ENCODE measurements at places on chromosomes 7 and 10.

GRCh38 chr7:110187877-110188554 lies 902.9 kb upstream of the LRRN3 start:
- DNase-seq, result peak; percentile 10

DNA sequence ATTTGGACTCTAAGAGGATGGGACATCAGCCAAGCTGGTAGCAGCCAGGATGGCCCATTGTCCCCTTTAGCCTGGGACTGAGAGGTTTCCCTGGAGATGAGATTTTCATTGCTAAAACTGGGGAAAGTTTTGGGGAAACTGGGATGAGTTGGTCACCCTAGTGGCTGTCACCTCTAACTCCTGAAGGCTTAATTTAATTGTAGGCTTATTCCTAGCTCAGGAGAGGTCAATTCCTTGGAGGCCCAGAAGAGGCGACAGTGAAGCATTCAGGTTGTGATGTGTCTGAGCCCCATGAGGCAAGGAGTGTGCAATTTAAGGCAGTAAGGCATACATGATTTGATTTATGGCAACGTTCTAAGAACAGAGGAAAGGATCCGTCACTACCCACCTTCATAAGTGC lies 24.9 kb upstream of the JAZF1 start:
- DNase-seq, result no peak

DNA sequence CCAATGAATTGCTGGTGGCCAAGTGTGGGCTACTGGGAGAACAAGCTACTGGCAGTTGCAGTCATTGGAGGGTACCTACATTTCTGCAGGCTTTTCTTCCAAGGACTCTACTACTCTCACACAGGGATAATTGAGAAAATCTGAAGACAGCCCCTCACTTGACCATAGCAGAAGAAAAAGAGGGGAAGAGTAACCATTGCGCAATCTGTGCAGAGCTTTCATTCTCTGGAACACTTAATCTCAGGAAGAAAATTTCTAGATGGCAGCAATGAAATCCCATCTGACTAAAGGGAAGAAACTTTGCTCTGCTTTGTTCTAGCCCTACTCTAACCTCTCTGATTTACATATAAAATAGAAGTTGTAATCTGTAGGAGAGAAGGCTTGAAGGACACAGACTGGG lies 1239.6 kb upstream of the SORCS1 start:
- DNase-seq, result no peak

DNA sequence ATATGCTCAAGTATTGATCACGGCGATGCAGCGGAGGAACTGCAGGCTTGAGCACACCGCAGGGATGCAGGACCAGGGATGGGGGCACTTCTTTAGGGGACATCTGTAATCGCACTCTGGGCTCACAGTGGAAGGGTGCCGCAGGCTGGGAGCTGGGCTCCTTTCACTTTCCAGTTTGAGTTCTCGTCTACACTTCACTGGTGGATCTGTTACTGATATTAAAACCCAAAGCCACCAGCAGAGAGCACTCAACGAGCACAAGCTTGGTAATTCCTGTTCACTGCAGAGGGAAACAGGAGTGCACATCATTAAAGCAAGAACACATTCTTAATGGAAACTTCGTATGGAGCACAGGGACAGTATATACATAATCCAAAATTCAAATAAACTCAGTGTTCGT lies 91.3 kb downstream of the PARD3 start:
- no peak for DNase-seq

- no peak for DNase-seq
Observed at GRCh38 chr10:24569330-24569796, 154.3 kb downstream of the ARHGAP21 start.

GRCh38 chr10:45593938-45594275 lies 78.7 kb downstream of the ZFAND4 start:
- no peak for DNase-seq

DNA sequence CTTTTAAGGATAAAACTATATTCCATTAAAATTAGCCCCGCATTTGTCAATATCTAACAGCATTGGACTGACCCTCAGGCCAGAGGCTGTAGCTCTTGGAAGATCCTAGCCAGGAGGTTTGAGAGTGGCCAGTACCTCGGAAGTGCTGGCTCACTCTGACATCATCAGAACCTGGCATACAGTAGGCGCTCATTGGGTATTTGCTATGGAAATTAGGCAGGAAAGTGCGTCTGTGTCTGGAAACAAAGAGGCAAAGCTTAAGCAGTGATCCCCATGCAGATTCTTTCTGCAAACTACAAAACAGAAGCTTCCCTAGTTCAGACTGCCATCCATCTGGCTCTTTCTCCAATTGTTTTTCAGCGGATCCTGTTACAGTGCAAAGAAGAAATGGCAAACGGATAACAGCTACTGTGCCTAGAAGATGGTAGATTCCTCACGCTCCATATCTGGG lies 1.7 kb upstream of the PRKCQ start:
- no peak for DNase-seq

DNA sequence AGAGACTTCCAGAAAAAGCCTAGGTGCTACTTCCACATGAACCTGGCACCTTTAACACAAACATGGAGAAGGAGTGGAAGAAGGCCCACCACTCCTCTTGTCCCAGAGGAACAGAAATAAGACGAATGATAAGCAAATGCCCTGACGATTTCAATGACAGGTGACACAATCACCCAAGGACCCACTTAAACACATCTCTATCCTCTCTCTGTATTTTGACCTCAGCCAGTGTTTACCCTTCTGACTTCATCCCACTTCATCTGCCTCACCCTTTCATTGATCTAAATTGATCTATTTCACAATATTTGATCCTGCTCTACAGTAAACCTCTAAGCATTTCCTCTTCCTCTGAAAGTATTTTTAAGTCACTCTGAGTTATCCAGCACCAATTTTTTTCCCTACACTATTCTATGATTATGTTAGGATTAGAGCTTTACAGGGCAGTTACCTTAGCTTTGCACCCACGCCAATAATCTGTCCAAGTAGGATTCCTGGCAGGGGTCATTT lies 9.1 kb downstream of the GOT1 start:
- DNase-seq, result no peak

GRCh38 chr10:104690959-104691358 lies 49.9 kb downstream of the SORCS3 start:
- DNase-seq, result no peak

- no peak for DNase-seq
Observed at GRCh38 chr10:102635377-102635776, 8.9 kb upstream of the TRIM8 start.

- no peak for DNase-seq
Observed at GRCh38 chr7:11355399-11356005, 381.8 kb downstream of the PHF14 start.

- DNase-seq, result no peak
Observed at GRCh38 chr7:33412331-33412730, 283.0 kb downstream of the BBS9 start.

DNA sequence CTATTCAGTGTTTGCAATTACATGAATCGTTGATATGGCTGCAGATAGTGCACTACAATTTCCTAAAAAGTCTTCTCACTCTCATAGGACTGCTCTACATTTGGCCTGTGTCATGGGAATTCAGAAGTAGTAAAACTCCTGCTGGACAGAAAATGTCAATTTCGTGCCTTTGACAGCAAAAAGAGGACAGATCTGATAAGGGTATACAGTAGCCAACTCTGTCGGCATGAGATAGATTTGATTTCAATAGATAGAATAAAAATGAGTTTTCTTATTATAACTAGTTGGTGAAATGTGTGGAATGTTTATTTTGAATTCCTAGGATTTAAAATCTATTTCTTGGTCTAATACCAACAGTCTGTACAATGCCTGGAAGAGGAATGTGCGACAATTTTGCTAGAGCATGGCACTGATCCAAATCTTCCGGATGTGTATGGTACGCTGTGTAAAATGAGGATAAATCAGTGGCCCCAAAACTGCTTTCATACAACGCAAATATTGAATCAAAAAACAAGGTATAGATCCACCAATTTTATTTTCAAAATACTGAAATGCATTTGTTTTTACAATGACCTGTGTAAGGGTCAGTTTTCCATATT lies 133.5 kb upstream of the CDK13 start:
- DNase-seq, result no peak

- DNase-seq, result no peak
Observed at GRCh38 chr7:27603813-27604212, 58.9 kb downstream of the HIBADH start.

- peak; percentile 63 for DNase-seq
Observed at GRCh38 chr7:121020249-121020988, 31.9 kb downstream of the CPED1 start.

DNA sequence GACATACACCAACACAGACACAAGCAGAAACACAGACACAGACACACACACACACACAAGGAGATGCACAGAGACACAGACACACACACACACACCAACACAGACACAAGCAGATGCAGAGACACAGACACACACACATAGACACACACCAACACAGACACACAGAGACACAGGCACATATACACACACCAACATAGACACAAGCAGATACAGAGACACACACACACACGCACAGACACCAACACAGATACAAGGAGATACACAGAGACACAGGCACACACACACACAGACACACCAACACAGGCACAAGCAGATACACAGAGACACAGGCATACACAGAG lies 347.2 kb upstream of the KLF6 start:
- no peak for DNase-seq

- peak; percentile 75 for DNase-seq
Observed at GRCh38 chr10:103712898-103713498, 142.4 kb downstream of the SH3PXD2A start.

DNA sequence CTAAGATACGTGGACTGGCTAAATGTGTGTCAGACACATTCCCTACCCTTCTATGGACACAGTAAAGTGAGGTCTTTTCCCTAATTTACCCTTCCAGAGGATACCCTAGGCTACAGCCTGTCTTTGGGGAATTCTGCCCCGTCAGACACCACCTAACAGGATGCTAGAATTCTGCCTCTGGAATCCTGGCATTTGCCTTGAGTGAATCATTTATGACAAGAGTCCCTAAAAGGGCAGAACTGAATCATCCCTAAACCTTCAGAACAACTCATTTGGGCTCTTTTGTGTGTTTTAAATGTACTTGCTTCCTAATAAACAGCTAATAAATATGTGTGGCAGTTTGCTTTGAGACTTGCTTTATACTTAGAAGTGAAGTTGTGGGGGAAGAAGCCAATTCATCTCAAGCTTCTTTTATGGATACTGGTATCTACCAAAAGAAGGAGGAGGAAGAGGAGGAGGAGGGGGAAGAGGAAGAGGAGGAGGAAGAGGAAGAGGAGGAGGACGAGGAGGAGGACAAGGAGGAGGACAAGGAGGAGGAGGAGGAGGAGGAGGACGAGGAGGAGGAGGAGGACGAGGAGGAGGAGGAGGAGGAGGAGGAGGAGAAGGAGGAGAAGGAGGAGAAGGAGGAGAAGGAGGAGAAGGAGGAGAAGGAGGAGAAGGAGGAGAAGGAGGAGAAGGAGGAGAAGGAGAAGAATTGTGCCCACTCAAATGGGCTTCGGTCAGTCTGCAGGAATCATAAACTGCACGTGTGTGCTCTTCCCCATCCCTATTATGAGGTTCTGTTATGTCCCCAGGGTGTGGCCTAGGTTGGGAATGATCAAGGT lies 27.1 kb downstream of the PARP12 start:
- DNase-seq, result peak; percentile 74

- DNase-seq, result no peak
Observed at GRCh38 chr10:49384268-49384953, 11.5 kb downstream of the DRGX start.

GRCh38 chr7:51318001-51318400 lies 1.4 kb upstream of the COBL start:
- DNase-seq, result no peak

GRCh38 chr7:152617056-152617455 lies 58.9 kb downstream of the XRCC2 start:
- no peak for DNase-seq

DNA sequence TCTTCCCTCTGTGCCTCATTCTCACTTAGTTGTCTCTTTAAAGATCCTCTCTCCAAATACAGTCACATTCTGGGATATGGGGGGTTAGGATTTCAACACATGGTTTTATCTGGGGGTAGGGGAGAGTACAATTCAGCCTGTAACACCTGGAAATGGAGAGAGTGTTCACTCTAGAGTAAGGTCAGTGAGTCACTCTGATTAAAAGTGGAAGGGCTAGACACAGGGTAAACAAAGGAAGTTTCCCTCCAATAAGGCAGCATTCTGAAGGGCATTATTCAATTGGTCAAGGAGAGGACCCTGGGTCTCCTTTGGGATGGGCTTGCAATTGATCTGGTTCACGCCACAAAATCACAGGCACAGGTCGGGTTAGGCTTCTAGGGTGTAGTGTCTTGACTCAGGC lies 232.8 kb upstream of the NPSR1 start:
- no peak for DNase-seq

- peak; percentile 46 for DNase-seq
Observed at GRCh38 chr7:142866361-142867096, 11.7 kb downstream of the EPHB6 start.

- no peak for DNase-seq
Observed at GRCh38 chr10:58140691-58141347, 126.9 kb downstream of the IPMK start.

DNA sequence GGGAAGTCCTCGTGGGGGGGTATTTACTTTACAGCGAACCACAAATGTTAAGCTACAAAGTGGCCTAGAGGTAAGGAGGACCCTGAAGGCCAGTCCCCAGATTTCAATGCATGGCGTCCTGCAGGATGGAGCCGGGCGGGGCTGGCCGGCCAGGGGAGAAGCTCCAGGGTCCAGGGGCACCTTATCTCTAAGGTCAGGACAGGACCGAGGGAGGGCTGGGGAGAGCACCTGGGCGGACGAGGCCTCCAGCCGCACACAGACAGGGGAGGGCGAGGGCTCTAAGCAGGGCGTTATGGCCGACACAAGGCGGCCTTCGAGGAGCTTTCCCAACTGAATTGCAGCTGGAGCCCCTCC lies 96.4 kb upstream of the DIP2C start:
- DNase-seq, result no peak

DNA sequence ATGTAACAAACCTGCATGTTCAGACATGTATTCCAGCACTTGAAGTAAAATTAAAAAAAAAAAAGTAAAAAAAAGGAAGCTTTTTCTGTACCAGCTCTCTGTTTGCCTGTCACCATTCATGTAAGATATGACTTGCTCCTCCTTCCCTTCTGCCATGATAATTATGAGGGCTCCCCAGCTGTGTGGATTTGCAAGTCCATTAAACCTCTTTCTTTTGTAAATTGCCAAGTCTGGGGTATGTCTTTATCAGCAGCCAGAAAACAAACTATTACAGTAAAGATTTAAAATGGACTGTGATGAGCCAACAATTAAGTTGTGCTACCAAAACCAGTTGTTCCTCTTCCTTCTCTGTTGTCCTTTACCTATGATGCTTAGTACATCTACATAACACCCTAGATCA lies 619.6 kb downstream of the ARL4A start:
- no peak for DNase-seq

DNA sequence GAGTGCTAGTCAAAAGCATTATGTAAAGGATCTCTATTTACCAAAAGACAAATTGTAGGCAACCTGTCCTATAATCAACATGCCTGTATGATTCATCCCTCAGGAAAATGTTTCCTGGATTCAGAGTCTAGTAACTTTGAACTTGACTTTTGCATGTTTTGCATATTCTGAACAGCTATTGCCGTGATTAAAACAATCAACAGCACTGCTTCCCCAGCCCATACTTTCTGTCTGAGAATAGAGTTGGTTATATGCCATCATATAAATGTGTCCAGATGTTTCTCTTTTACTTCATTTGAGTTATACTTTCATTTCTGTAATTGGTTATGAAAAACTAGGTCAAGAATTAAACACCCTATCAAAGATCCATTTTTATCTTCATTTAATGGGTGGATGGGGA lies 83.5 kb downstream of the ZMYND11 start:
- DNase-seq, result no peak

- no peak for DNase-seq
Observed at GRCh38 chr7:155911471-155912105, 99.3 kb upstream of the SHH start.

- no peak for DNase-seq
Observed at GRCh38 chr7:46212425-46213153, 291.5 kb upstream of the IGFBP3 start.

- no peak for DNase-seq
Observed at GRCh38 chr7:82697897-82698296, 254.3 kb upstream of the CACNA2D1 start.

Data from HT1080 (cell line).